ENCODE measurements at places on chromosomes 4 and X.

DNA sequence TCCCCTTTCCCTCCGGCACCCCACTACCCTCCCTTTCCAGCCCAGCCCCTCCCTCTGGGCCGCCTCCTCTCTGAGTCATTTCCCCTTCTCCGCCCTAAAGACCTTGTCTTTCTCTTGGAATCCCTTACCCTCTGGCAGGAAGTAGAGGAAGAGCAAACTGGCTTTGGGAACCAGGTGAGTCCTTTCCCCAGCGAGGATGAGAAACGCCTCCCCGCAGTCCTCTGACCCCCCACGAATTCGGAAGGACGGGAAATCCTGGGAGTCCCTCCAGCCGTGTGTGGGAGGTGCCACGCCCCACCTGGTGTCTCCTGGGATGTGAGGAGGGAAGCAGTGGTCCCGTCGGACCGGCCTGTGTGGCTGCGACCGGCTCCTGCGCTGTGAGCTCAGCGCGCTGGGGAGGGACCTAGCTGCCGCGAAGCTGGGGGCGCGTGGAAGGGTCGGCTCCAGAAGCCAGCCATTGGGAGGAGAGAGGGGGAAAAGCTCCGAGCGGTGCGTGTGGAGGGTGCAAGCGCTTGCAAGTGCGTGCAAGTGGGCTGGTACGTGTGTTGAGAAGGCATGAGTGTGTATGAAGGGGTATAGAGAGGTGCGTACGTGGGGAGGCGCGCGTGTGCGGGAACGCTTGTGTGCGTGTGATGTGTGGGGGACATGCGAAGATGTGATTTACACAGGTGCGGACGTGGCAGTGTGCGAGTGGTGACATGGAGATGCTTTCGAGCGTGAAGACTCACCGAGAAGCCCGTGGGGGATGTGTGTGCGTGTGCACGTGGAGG, 46.3 kb downstream of the TEX13B start:
- no peak for DNase-seq

- DNase-seq, result no peak
Measured at GRCh38 chr4:183249854-183250253, 70.2 kb downstream of the CLDN22 start.

- DNase-seq, result no peak
Measured at GRCh38 chr4:5133201-5133600, 81.9 kb downstream of the STK32B start.

GRCh38 chr4:5472160-5472591, 236.2 kb downstream of the EVC2 start:
- no peak for DNase-seq

DNA sequence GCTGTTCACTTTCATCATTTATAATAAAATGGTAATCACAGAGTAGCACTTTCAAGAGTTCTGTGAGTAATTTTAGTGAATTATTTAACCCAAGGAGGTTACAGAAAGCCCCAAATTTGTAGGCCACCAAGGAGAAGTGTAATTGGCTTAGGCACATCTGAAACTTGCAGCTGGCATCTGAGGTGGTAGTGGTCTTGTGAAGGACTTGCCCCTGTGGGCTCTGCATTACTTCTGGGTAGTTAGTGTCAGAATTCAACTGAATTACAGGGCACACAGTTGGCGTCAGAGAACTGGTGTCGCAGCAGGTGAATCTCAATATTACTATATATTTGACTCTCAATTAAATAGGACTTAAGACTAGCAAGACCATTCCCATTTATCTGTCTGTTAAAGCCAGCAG, 36.9 kb downstream of the GPR174 start:
- DNase-seq, result no peak

DNA sequence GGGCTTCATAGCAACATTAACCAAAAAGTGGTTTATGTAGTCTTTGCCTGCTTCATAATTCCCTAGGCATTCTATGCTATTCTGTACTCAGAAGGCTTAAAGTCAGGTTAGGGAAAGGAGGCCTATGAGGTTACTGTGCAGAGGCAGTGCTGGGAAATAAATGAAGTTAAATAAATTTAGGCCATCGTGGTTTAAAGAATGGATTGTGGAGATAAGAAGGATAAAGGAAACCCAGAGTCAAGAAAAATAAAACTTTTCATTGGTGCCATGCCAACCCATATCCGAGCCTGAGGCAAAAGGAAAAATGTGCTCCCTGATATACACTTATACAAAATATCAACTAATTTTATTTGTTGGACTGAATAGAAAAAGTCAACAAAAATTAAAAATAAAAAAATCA, 70.2 kb downstream of the AR start:
- DNase-seq, result no peak

- DNase-seq, result no peak
Measured at GRCh38 chrX:72663737-72664136, 50.4 kb downstream of the PHKA1 start.

GRCh38 chr4:69051576-69051943, 44.7 kb upstream of the UGT2B7 start:
- DNase-seq, result no peak
